ENCODE measurements at places on chromosomes 13 and 19.

DNA sequence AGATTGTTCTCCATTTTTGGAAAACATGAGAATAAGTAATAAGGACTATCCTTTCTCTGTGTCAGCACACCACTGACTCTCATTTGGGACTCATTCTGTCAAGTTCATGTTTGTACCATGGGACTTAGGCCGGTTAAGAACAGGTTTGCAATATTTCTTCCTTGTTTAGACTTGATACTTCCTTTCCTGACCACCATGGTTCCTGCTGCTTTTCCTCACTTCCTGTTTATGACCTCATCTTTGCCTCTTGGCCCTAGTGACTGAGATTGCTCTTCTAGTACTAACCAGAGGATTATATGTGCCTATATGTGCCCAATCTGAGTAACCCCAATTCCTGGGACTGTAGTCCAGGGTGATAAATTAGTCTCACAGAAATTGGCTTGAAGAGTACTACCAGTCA, 32.5 kb upstream of the NDFIP2 start:
- peak; percentile 38 for DNase-seq

GRCh38 chr13:99386495-99386894, 79.3 kb upstream of the GPR183 start:
- no peak for DNase-seq

DNA sequence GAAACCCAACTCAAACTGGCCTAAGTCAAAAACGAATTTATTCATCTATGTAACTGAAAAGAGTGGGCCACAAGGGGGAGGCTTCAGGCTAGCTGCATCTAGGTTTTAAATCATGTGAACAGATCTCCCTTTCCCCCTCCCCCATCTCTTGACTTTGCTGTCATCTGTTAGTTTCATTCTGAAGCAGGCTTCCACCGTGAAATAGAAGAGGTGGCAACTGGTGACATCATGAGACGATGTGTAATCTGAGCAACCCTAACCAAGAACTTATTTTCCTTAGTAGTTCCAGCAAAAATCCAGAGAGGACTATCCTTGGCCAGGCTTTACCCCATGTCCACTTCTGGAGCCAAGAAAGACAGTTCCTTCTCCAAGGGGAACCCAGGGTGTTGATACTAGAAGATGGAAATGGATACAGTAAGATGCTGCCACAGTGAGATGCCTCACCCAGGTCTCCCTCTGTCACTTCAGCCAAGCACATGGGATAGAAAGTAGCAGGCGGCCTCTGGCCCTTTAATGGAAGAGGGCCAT, 9.4 kb downstream of the SAMD4B start:
- DNase-seq = peak; percentile 53

GRCh38 chr13:96687191-96687590, 307.1 kb downstream of the OXGR1 start:
- DNase-seq = no peak

GRCh38 chr19:50427997-50428425, 4.7 kb upstream of the MYBPC2 start:
- DNase-seq = peak; percentile 91
